Astrocyte of the spinal cord (primary cell): ENCODE measurements at places on chromosomes 7 and 10.

GRCh38 chr10:48691812-48692528 is 7.3 kb downstream of the WDFY4 start:
- no peak for DNase-seq

GRCh38 chr10:48467669-48468068 is 137.2 kb downstream of the ARHGAP22 start:
- DNase-seq: no peak

GRCh38 chr7:78985509-78985908 is 468.0 kb downstream of the MAGI2 start:
- no peak for DNase-seq

DNA sequence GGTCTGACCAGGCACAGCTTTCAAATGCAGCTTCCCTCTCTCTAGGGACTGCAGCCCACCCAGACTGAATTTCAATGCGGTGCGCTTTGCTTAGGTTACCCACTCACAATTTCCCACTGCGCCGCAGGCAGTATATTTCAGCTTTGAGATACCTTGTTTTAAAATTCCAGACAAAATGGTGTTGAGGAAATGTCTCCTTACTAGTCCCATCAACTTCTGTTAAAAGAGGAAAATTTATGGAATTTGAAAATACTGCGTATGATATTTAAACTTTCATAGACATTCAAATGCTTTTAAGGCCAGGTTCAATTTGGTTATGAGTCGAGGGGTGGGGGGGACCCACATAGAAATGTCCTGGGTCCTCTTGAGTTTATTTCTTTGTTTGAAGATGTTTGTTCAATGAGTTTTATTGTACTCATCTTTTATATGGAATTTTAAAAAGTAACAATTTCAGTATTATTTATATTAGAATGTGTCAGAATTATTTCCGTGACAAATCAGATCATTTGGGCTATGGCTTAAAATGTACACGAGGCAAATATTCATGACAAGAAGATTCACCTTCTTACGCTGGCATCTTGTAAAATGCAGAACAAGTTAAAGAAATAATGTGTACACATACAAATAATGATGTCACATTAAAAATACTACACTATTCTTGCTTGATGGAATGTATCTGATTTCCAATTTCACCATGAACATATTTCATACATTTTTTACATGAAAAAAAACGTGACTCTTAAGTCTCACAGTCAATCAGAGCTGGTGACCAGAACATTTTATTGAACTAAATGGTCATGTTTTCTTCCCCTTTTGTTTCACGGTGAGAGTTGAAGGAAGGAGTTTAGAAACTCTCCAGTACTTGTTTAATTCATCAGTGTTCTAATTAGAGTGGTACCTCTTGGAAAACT is 1.3 kb downstream of the IKZF1 start:
- no peak for DNase-seq

GRCh38 chr7:13800694-13801448 is 188.6 kb downstream of the ETV1 start:
- peak; percentile 93 for DNase-seq

DNA sequence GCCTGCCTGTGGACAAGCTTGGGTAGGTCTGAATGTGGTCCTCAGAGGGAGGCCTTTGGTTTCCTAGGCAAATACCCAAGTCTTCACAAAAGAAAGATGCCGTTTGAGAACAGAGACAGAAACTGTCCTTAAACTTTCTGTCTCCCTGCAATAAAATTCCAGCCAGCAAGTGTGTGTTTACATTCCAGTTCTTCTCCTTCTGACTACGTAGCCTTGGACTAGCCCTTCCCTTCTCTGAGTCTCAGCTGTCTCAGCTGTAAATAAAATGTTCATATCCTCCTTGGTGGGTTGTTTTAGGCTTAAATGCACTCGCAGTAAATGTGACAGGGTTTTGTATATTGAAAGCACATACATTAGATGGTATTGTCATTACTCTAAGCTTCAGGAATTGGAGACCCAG is 561.2 kb upstream of the MKI67 start:
- DNase-seq: no peak

- DNase-seq: no peak
Observed at GRCh38 chr7:45244981-45245380, 87.4 kb downstream of the RAMP3 start.

DNA sequence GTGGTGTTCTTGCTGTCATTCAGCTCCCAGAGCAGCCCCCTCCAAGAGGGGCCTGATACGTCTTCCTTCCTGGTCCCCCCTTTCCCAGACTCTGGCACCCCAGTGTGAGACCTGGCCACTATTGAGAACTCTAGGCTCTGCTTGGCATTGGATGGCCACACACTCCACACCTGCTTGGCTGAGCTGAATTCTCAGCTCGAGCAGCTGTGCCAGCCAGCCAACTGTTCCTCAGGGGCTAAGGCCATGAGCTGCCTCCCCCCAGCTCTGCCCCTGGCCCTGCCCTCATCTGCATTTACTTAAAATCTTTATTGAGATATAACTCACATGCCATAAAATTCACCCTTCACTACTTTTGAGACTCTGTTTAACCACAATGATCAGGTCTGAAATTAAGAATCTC is 6.7 kb downstream of the TLL2 start:
- DNase-seq: no peak

DNA sequence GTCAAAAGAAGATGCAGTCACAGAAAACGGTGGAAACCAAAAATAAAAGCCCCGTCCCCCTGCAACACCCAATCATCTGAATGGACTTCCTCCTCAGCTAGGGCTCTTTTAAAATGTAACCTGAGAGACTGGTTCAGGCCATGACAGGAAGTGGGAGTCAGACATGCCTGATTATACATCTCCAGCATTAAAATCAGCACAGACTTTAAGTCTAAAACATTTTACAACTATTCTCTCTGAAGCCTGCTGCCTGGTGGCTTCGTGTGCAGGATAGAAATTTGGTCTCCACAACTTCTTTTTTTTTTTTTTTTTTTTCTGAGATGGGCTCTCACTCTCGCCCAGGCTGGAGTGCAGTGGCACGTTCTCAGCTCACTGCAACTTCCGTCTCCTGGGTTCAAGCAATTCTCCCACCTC is 30.3 kb downstream of the HACD1 start:
- peak; percentile 15 for DNase-seq

DNA sequence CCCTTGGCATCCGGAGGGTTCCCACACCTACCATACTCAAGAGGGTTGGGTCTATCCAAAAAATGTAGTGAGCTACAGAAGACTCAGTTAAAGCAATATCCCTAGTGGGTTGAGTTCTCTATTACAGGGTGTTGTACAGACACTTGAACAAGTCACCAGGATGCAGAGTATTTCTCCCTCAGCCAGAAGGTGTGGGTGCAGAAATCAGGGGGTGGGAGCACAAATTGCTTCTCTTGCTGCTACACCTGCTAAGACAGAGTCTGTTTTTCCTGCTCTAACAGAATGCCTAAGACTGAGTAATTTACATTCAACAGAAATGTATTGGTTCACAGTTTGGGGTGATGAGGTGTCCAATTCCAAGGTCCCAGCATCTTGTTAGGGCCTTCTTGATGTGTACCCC is 433.4 kb downstream of the TCERG1L start:
- DNase-seq: no peak
